ENCODE measurements at places on chromosomes 13 and 19.

- no peak for DNase-seq
Measured at GRCh38 chr19:39483141-39483540, 2.5 kb downstream of the TIMM50 start.

DNA sequence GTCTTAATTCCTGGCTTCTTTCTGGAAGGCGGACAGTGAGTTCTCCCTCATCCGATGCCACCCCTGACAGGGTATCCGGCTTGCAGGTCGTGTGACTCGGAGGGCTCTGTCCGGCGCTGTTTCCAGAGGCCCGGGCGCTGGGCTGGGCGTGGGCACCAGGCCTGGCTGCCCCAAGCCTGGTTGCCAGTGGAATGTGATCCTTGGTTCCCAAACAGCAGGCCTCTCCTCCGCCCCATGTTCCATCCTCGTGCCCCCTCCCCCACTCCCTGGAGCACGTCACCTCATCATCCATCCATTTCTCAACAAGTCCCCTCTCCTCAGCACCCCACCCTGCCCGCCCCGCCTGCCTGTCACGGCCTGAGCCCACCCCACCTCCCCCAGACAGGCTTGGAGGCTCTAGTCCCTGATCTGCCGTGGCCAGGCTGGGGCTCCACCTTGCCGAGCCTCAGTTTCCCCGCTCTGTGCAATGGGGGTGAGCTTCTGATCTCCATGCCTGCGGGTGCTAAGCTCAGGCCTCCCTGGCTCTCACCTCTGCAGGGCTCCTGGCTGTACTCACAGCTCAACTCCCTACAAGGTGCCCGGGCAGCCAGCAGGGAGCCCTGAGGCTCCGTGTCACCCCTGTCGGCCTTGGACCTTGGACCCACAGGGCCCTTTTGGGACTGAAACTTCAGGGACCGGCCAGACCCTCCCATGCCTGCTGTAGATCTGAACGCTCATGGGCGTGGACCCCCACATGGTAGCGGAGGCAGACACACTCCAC, 2.3 kb downstream of the TBXA2R start:
- no peak for DNase-seq

- peak; percentile 44 for DNase-seq
Measured at GRCh38 chr19:41792513-41793413, 3.6 kb upstream of the CEACAM3 start.

- DNase-seq, result no peak
Measured at GRCh38 chr13:58318495-58319167, 687.1 kb downstream of the PCDH17 start.

- DNase-seq, result no peak
Measured at GRCh38 chr13:32017474-32017873, 14.1 kb upstream of the FRY start.

DNA sequence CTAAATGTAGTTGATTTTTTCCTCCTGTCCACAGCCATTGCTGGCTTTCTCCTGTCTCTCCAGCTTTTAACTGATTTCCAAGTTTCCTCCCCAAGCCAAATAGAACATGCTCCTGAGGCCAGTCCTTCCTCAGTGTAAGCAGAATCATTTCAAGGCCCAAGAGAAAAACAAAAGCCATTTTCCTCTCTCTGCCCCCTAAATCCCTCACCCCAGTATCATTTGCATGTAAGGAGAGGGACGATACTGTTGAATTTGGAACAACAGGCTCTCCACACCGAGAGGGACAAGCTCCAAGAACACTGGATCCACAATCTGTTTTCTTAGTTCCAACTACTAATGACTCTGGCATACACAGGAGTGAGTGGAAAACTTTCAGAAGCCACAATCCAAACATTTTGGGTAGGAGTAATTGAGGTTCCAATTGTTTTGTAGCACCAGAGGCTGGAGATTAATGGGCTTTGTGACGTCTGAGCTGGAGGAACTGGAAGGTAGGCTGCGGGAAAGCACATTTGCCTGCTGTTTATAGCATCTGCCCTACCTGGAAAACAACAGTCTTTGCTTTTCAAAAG, 156.8 kb downstream of the FLT1 start:
- DNase-seq, result no peak

- peak; percentile 52 for DNase-seq
Measured at GRCh38 chr19:16073988-16074387, 2.3 kb upstream of the TPM4 start.

DNA sequence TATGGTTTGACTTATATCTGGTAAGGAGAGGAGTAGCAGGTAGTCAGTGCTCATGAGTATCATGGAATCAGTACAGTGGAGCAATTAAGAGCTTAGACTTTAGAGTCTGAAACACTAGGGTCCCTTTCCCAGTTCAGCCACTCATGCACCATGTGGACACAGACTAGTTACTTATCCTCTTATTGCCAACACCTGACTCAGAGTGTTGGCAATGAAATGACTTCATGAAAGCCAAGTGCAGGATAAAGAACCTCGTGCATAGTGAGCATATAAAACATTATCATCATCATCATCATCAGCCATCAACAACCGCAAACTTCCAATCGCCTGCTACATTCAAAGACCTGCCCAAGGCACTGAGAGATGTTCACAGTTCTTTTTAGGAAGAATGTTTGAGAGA, 164.2 kb downstream of the FOXO1 start:
- no peak for DNase-seq

GRCh38 chr13:80367473-80367872, 26.5 kb upstream of the SPRY2 start:
- no peak for DNase-seq

GRCh38 chr13:35697186-35697730, 220.8 kb upstream of the MAB21L1 start:
- DNase-seq, result no peak

DNA sequence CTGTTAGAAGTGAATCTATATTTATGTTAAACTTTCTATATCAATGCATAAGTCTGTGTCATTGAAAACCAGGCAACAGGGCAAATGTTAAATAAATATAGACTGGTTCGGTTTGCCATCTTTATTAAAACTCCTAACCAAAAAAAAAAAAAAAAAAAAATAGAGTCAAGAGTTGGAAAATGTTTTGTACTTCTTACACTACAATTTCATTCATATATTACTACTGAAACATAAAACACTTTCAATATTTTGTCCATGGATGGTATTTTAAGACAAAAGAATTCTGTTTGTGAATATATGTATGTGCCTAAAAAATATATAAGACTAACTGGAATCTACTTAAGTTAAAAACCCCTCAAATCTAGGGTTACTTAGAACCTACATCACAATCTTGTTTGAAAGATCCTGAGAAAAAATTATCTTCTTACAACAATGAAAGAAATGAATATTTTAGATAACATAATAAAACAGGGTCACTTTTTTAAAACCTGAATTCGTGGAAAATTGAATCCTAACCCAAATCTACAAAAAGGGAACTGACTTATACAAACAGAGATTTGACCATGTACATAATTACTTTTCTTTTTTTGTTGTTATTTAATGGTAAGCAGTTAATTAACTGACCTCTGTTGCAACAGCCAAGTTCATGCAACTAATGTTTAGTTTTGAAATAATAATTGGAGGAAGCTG, 5.1 kb downstream of the DACH1 start:
- no peak for DNase-seq

GRCh38 chr13:113849546-113849945, 14.3 kb downstream of the GAS6 start:
- DNase-seq, result no peak

- no peak for DNase-seq
Measured at GRCh38 chr19:7819337-7819736, 10.7 kb upstream of the EVI5L start.

DNA sequence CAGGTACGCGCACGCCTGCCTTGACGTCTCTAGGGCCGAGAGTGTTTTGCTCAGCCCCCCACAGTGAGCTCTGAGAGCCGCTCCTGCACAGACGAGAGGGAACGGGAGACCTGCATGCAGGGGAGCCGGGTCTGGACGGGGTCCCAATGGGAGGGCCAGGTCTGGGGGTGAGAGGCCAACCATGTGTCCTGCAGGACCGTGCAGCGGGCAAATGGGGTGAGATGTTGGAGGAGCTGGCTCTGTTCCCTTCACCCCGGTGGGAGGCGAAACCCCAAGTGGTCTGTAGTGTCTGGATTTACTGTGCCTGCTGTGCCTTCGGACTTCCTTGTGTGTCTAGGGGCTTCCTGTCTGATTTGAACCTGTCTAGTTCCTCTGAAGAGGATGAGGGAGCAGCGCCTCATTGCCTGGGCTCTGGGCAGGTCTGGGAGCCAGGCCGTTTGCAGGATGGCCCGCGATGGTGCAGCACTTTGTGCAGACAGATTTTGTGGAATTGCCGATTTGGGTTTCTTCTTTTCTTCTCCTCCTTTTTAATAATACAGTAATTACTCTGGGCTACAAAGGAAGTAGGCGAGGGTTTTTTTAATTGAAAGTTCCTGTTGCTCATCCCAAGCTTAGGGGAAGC, 2.1 kb downstream of the CSNK1G2 start:
- DNase-seq, result peak; percentile 35

DNA sequence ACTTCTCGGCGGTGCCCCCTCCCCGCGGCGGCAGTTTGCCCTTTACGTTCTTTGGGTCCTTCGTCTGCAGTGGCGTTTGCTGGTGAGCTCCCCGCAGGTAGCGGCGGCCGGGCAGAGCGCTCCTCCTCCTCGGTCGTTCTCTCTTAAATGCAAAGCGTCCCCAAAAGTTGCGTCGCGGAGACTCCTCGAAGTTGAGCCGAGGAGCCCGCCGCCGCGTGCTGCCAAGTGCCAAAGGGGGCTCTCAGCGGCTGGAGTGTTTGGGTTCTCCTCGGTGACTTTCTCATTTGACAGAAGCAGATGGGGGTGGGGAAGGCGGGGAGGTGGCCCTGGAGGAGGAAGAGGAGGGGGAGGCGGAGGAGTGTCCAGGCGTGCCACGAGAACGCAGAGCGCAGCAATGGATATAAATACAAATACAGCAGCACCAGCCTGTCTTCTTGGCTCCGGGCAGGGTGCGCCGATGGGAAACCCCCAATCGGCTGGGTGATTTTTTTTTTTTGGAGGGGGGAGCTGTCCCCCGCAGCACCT, at the start of gene SOX21:
Gene SOX21 (minus strand): TSS at position 259 of the 525 bp plus-strand sequence. CDS start 496 bp downstream, outside the sequence.
- DNase-seq, result no peak

DNA sequence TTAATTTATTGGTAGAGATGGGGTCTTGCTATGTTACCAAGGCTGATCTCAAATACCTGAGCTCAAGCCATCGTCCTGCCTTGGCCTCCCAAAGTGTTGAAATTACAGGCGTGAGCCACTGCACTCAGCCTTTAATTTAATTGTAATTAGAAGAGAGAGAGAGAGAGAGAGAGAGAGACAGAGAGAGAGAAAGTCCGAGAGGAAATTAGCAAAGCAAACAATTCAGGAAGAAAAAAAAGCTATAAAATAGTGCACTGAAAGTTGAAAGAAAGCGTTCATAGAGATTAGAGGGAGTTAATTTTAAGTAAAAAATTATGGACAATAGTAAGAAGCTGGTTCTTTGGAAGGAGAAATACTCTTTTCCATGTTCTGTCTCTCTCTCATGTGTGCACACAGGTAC, 7.0 kb downstream of the GPR32 start:
- no peak for DNase-seq
